ENCODE measurements at places on chromosomes 6 and 20. TPM values are rescaled to one million over a fixed set of nuclear protein-coding genes. Genes with fewer than 3 reads are reported as not detected.

GRCh38 chr6:143700684-143701348, 23.1 kb downstream of the PHACTR2 start:
- no peaks in the 10 kb centered on the region for H3K27me3 ChIP-seq
- H3K4me1 ChIP-seq, result peaks cover 9% of the 10 kb centered on the region
- no peak overlapping the region for H3K4me3 ChIP-seq
- H3K36me3 ChIP-seq, result peaks cover 5% of the 10 kb centered on the region
- no peak for DNase-seq

- no peak overlapping the region for H3K4me3 ChIP-seq
- H3K27me3 ChIP-seq, result peaks cover 25% of the 10 kb centered on the region
- no peak for DNase-seq
- H3K4me1 ChIP-seq, result no peaks in the 10 kb centered on the region
Measured at GRCh38 chr20:43379239-43379917, 78.3 kb upstream of the SRSF6 start.

- H3K36me3 ChIP-seq, result peaks cover 14% of the 10 kb centered on the region
- no peak overlapping the region for H3K4me3 ChIP-seq
- no peaks in the 10 kb centered on the region for H3K27me3 ChIP-seq
- H3K27ac ChIP-seq, result no peak overlapping the region
- DNase-seq, result no peak
Measured at GRCh38 chr6:100620085-100620840, 155.5 kb upstream of the SIM1 start.

DNA sequence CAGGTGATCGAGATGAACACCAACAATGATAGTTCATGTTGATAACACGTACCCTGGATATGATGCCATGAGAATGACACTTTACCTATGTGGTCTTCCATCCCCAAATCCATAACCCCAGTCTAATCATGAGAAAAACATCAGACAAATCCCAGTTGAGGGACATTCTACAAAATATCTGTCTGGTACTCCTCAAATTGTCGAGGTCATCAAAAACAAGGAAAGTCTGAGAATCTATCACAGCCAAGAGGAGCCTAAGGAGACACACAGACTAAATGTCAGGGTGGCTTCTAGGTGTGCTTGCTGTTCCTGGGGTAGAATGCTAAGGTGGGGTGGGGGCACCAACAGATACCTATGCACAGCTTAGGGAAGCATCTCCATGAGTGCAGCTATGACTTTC, 2.8 kb upstream of the RNF8 start:
- H3K4me1 ChIP-seq, result peaks cover 20% of the 10 kb centered on the region
- no peak for DNase-seq
- H3K27ac ChIP-seq, result no peak overlapping the region
- no peaks in the 10 kb centered on the region for H3K36me3 ChIP-seq
- H3K27me3 ChIP-seq, result peaks cover 3% of the 10 kb centered on the region

DNA sequence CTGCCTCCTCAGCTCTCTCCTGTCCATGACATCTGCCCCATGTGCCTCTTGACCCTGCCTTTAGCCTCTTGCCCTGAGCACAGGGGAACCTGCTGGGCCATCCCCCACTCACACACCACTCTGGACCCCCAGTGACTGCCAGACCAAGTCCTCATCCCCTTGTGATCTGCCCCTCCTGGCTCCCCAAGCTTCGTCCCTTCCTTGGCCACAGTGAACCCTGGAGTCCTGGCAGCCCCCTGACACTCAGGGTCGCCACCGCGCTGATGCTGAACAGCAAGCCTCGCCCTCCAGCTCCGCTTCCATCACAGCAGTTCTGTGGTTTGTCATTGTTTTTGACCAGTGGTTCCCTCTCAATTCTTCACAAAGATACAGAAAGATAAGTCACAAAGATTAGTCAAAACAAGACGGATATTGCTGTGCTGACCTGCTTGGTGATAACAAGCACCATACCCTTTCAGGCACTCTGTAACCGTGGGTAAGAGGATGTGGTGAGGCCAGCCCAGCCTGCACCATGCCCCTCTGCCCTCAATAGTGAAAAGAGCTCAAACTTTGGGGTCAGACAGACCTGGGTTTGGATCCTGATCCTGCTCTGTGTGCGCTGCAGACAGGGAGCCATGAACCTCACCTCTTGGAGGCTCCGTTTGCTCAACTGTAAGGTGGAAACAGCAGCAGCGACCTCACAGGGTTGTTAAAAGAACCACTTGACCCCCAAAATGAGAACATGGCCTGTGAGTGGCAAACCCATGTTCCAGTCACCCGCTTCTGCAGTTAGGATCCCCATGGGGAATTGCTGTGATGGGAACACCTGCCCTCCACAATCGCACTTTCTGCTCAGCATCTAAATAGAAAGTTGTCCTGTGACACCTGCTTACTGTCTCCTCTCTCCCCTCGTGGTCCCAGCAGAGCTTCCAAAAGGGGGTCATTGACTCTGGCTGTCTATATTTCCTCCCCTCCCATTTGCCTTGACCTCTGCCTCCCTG, 114.5 kb downstream of the TOX2 start:
- H3K27me3 ChIP-seq, result peaks cover 5% of the 10 kb centered on the region
- H3K4me1 ChIP-seq, result no peaks in the 10 kb centered on the region
- no peaks in the 10 kb centered on the region for H3K36me3 ChIP-seq
- no peak overlapping the region for H3K4me3 ChIP-seq
- peak overlapping the region; percentile 35 for H3K27ac ChIP-seq
- no peak for DNase-seq

GRCh38 chr6:34650823-34651222, 45.7 kb downstream of the ILRUN start:
- no peaks in the 10 kb centered on the region for H3K27me3 ChIP-seq
- H3K36me3 ChIP-seq, result peaks cover 4% of the 10 kb centered on the region

DNA sequence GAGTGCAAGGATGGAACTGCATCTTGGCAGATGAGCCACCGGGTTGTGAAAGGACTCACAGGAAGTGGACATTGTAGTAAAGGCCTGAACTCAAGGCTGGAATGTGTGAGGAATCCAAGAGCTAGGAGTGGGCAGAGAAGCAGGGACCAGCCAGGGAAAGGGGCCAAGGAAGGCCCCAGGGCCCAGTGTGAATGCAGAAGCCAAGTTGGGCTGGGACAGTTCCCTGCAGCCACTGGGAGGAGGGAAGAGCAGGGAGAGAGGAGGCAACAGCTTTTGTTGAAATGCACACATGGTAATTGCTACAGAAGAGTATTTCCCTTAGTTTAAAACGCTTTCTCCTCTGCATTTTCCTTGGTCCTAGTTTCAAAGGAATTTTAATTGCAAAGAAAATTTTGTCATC, 34.6 kb downstream of the CDH22 start:
- H3K4me3 ChIP-seq, result no peak overlapping the region
- H3K4me1 ChIP-seq, result no peaks in the 10 kb centered on the region
- no peak for DNase-seq
- no peak overlapping the region for H3K27ac ChIP-seq

DNA sequence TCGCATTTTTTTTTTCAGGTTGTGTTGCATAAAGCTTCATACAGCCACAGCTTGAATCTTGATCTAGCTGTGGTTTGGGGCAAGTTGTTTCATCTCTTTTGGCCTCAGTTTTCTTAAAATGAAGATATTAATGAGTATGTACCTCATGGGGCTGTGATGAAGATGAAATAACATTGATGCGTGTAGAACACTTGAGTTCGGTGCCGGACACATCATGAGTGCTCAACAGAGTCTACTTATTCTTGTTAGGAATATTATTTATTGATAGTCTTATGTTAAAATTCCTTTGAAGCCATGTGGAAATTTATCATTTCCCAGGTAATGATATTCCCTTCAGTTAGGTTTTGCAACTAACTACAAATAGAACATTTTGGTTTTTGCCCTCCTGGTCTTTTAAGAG, 3.4 kb downstream of the PAQR8 start:
- no peak for DNase-seq
- peaks cover 26% of the 10 kb centered on the region for H3K4me1 ChIP-seq
- peak overlapping the region; percentile 57 for H3K4me3 ChIP-seq
- peaks cover 16% of the 10 kb centered on the region for H3K27me3 ChIP-seq
- no peak overlapping the region for H3K27ac ChIP-seq

DNA sequence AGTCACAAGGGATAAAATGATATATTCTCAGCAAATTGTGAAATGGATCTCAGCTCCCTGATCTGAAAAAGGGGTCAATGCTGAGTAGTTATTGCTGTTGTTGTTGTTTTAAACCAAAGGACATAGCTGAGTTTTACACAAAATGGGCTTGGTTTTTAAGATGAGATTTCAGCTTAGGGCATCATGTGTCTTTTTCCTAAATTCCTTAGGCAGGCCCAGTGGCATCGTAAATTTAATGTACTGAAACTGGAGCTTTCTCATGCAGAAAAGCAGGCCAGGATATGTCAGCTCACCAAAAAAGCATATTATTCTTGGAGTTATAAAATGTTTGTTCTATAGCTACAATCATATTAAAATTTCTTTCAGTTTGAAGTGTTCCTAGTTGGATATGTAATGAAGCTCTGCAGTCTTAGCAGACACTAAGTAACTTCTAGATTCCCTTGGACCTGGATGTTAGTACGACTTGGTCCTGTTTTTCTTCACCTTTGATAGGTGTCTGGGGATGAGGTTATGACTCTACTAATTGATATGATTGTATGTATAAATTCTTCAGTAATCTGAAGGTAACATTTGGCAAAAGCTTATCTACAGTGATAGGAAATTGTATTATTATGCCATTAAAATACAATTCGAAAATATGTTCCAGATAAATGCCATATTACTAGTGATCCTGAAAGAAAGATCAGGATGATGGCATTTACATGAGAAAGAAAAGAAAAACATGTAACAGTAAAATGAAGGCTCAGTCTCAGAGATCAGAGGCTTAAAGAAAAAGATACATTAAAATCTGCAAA, 663.3 kb downstream of the RFPL4B start:
- no peaks in the 10 kb centered on the region for H3K36me3 ChIP-seq
- H3K27ac ChIP-seq, result no peak overlapping the region
- H3K4me1 ChIP-seq, result peaks cover 25% of the 10 kb centered on the region
- H3K4me3 ChIP-seq, result no peak overlapping the region

- H3K4me1 ChIP-seq, result no peaks in the 10 kb centered on the region
- no peak for DNase-seq
- H3K4me3 ChIP-seq, result no peak overlapping the region
- H3K27me3 ChIP-seq, result peaks cover 28% of the 10 kb centered on the region
- H3K36me3 ChIP-seq, result peaks cover 2% of the 10 kb centered on the region
- H3K27ac ChIP-seq, result no peak overlapping the region
Measured at GRCh38 chr20:36315545-36316351, 9.6 kb downstream of the DLGAP4 start.

- no peak overlapping the region for H3K4me3 ChIP-seq
- H3K27me3 ChIP-seq, result no peaks in the 10 kb centered on the region
- H3K27ac ChIP-seq, result no peak overlapping the region
- DNase-seq, result no peak
- no peaks in the 10 kb centered on the region for H3K36me3 ChIP-seq
Measured at GRCh38 chr20:11459090-11459890, 458.4 kb upstream of the BTBD3 start.

DNA sequence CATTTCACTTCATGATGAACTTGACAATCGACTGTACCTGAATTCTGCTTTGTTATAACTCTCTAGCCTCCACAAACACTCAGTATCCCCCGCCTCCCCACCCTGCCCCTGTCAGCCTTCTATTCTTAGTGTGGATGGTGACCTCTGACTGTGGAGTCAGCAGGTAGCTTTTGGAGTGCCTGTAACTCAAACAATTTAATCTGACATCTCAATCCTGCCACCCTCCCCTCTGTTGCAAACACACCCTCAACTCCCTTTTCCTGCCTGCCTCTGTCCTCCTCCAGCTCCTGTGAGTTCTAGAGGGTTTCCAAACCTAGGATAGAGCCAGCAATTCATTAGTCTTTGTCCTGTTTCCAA, 20.3 kb downstream of the DAAM2 start:
- H3K27me3 ChIP-seq, result no peaks in the 10 kb centered on the region
- H3K4me1 ChIP-seq, result peaks cover 50% of the 10 kb centered on the region
- no peak for DNase-seq
- no peak overlapping the region for H3K27ac ChIP-seq
- H3K4me3 ChIP-seq, result no peak overlapping the region

DNA sequence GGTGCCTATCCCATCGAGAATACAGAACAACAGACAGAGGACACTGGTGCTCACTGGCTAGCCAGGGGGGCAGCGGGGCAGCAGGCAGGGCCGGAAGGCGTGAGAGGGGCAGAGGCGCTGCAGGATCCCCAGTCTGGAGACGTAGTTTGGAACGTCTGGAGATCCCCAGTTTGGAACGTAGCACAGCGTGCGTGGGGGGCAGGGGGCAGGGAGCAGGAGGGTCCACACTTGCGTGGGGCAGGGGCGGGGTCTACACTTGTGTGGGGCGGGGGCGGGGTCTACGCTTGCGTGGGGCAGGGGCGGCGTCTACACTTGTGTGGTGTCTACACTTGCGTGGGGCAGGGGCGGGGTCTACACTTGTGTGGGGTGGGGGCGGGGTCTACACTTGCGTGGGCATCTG, 107.2 kb downstream of the DACT2 start:
- no peak overlapping the region for H3K27ac ChIP-seq
- H3K36me3 ChIP-seq, result no peaks in the 10 kb centered on the region
- peaks cover 42% of the 10 kb centered on the region for H3K4me1 ChIP-seq
- peaks cover 2% of the 10 kb centered on the region for H3K27me3 ChIP-seq

DNA sequence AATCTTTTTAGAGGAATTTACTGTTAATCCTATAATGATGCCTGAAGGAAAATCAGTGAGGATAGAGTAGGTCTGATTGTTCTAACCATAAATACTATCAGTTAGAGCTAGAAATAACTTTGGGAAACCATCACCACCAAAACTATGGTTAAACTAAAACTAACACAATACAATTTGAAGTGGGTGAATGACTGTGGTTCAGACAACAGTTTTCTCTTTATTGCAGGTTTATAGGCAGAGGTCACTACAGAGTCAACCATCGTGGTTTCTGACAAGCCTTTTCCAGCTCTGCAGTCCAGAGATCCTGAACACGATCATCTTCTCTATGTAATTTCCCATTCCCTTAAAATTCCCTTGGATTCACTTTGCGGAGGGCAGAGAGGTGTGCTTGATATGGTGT, 134.3 kb downstream of the IBTK start:
- H3K27ac ChIP-seq, result no peak overlapping the region
- H3K36me3 ChIP-seq, result peaks cover 4% of the 10 kb centered on the region
- DNase-seq, result no peak
- H3K27me3 ChIP-seq, result no peaks in the 10 kb centered on the region
- no peak overlapping the region for H3K4me3 ChIP-seq

The MLIP gene
- not detected for total RNA-seq

The SLC17A9 gene
- 1.4 TPM for total RNA-seq

The TSHZ2 gene
- total RNA-seq, result 8.5 TPM

The CRYBG1 gene
- 0.07 TPM for total RNA-seq

The FOXC1 gene
- 1.7 TPM for total RNA-seq

The GTPBP2 gene
- 70.0 TPM for total RNA-seq
